ENCODE measurements at places on chromosomes 6 and 20.

DNA sequence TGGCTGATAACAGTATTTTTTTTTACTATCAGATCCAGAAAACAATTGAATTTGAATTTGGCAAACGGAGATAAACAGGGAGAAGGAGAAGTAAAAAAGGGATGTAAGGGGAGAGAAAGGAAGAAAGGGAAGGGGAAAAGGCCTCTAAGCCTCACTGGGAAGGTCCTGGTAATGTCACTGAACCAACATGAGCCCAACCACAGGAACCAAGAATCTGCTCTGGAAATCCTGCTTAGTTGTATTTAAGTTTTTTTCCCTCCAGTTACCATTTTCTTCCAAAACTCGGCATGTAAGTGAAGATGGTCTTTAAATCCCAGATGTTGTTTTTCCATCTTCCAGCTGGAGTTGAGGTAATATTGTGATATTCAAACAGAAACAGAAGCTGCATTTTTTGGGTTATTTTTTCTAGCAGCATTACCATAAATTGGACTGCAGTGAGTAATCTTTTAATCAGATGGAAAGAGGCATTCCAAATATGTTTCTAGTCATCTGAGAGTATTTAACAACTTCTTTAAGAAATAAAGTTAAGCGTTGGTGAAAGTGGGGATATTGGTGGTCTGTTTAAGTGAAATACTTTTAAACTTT, 91.1 kb downstream of the TXNDC5 start:
- no peak for DNase-seq

- no peak for DNase-seq
Observed at GRCh38 chr6:154301839-154302752, 54.5 kb downstream of the IPCEF1 start.

- DNase-seq, result no peak
Observed at GRCh38 chr6:41940759-41941279, 789 bp downstream of the CCND3 start.

- DNase-seq, result no peak
Observed at GRCh38 chr6:78896227-78896626, 28.9 kb downstream of the IRAK1BP1 start.

GRCh38 chr6:108027056-108027455, 47.5 kb downstream of the OSTM1 start:
- DNase-seq, result no peak

- DNase-seq, result no peak
Observed at GRCh38 chr6:2144210-2144609, 101.2 kb downstream of the GMDS start.

DNA sequence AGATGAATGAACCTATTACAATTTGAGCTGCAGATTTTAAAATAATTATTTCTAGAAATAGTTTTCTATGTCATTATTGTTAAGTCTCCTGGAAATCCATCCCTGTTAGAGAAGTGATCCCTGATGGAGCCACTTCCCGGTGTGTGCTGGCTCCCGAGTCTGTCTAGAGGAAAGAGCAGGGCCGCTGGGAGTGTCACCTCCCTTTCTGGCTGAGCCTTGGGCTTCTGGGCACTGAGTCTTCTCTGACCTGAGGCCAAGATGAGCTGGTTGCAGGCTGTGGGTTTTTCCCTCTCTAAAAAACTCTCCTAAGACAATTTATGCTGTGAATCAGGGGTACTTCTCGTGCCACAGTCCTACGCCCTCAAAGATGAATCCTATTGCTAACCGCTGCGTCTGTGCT, 28.8 kb upstream of the TCFL5 start:
- no peak for DNase-seq

DNA sequence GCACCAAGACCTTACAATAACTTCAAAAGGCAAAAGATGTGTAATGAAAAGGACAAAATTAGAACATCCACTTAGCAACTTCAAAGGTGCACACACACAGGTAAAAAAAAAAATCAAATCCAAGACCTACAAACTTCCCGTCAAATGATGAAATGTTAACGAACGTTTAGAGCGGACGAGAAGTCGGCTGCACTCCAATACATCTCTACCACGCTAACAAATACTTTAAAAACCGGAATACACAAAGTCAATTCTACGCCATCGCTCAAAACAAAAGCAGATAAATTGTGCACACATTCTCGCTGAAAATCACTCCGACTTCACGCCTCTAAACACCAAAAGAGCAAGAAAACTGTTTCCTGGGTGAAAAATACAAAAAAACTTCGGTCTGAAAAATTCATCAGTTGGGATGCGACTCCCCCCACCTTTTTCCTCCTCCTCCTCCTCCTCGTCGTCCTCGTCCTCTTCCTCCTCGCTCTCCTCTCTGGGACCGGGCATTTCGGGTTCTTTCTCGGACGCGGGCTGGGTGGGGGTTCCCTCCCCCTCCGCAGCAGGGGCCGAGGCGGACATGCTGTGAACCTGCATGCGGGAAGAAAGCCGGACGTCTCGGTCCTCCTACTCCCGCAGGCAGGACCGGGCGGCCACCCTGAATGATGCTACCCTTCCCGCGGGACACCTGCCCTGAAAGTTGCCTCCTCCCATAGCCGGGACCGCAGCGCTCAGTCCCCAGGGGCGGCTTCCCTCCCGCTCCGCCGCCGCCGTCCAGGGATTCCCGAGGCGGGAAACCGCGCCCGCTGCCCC, 712 bp downstream of the DEK start:
- no peak for DNase-seq

GRCh38 chr20:32358883-32359632, 927 bp downstream of the ASXL1 start:
- DNase-seq, result no peak

DNA sequence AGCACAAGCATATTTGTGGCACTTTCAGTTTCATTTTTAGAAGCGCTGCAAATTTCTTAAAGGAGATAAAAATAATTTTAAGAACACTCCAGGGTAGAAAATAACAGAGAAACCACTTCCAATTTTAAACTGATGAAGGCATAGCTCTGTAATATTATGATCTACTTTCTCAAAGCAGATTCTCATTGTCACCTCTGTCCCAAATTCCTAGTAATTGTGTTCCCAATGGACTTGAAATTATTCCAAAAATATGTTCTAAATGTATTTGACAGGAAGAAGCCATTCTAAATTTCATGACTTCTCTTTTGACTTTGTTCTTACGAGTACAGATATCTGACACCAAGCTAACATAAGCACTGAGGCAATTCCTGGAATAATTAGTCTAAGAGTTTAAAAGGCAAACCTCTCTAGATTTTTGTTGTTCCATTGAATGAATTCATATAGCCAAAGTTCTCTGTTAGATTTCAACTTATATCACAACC, 140.2 kb upstream of the CARMIL1 start:
- DNase-seq, result no peak

DNA sequence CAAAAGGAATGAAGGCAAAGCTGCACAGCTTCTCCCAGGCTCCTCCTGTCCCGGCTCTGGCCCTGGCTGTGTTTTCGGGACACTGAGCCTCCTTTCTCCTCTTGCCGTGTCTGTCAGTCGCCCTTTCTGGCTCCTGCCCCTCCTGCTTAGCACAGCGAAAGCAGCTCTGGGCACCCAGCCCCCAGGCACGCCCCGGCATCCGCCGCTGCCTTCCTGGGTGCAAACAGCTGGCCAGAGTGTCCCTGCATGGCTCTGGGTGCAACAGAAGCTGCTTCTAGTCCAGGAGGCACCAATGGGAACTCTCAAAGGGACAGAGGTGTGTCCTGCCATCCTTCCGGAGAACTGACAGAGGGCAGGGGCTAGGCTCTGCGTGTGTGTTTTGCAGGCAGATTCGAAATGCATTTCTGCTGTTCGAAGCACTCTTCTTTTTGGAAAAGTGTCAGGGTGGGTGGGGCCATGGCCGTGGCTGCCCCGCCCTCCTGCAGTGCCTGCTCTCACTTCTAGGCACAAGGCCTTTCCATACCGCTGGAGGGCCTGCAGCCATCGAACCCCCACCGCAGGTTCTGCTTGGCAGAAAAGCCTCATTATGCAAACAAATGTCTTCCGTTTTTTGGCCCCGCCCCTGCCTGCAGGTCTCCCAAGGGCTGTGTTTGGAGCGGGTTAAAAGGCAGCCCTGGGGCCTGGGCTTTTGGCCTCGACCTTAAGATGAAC, 15.5 kb downstream of the COL9A3 start:
- no peak for DNase-seq

DNA sequence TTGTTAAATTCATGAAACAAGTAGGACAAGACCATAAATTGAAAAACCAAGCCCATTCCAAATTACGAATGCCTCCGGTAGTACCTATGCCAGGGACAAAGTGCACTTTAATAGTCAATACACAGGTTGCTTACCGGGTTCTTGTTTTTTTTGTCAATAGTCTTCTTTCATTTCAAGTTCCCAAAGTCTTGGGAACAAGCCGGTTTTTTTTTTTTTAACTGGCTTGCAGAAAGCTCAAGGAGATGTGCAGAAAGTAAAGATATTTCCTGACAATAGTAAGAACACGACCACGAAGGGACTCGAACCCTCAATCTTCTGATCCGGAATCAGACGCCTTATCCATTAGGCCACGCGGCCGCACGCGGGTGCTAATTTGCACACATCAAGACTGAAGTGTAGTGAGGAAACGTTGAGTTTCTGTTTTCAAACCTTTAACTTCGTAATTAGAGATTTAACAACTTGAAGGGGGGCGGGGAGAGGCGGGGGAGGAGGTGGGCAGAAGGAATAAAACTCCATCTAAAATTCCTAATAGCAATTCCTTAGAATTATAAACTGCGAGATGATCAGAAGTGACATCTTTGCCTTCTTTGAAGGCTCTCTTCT, 181.0 kb downstream of the TRIM27 start:
- no peak for DNase-seq

DNA sequence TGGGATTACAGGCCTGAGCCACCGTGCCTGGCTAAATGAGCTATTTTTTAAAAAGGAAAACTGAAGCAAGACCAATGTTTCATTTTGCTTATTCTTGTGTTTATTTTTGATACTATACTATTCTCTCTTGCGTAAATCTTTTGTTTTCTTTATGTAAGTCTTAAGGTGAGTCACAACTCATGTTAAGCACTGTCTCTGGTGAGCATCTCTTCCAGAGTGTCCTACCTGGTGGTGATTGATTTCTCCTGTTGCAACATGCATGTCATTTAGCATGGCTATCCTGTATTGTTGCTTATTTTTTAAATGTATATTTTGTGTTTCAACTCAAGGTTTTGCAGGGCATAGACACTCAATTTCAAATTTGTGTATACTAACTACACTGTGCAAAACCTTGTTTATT, 336.0 kb downstream of the RFPL4B start:
- no peak for DNase-seq

DNA sequence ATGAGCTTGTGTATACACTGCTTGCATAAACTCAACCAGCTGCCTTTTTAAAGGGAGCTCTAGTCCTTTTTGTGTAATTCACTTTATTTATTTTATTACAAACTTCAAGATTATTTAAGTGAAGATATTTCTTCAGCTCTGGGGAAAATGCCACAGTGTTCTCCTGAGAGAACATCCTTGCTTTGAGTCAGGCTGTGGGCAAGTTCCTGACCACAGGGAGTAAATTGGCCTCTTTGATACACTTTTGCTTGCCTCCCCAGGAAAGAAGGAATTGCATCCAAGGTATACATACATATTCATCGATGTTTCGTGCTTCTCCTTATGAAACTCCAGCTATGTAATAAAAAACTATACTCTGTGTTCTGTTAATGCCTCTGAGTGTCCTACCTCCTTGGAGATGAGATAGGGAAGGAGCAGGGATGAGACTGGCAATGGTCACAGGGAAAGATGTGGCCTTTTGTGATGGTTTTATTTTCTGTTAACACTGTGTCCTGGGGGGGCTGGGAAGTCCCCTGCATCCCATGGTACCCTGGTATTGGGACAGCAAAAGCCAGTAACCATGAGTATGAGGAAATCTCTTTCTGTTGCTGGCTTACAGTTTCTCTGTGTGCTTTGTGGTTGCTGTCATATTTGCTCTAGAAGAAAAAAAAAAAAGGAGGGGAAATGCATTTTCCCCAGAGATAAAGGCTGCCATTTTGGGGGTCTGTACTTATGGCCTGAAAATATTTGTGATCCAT, 15.3 kb downstream of the TNFAIP3 start:
- no peak for DNase-seq

DNA sequence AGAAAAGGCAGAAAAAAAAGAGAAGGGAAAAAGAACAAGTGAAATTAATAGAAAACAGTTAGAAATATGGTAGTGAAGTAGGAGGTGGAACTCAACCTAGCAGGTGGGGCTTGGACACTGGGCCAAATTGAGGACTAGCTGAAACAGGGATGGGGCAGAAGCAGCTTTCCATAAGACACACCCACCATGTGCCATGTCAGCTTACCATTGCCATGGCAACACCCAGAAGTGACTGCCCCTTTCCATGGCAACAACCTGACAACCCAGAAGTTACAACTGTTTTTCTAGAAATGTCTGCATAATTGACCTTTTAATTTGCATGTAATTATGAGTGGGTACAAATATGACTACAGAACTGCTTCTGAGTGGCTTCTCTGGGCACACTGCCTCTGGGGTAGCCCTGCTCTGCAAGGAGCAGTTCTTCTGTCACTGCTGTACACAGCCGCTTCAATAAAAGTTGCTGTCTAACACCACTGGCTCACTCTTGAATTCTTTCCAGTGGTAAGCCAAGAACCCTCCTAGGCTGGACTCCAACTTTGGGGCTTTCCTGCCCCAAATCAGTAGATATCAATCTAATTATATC, 35.9 kb upstream of the SLC24A3 start:
- no peak for DNase-seq

DNA sequence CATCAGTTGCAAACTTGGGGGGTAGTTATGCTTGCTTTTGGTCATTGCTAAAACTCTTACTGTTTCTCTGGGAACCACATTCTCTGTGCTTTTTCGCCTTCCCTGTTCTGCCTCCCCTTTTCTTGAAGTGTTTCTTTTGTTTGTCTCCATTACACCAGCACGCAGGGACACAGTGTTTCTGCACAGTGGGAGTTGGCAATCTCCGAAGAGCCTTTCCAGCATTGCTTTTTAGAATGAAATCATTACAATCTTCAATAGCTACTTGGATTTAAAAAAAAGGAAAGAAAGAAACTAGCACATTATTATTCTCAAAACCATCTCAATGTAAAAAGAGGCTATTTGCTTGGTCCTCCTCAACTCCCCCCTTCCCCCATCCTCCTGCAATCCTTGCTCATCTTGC, 536.7 kb upstream of the MMS22L start:
- DNase-seq, result no peak

- DNase-seq, result no peak
Observed at GRCh38 chr20:38317422-38317821, 13.5 kb downstream of the BPI start.

DNA sequence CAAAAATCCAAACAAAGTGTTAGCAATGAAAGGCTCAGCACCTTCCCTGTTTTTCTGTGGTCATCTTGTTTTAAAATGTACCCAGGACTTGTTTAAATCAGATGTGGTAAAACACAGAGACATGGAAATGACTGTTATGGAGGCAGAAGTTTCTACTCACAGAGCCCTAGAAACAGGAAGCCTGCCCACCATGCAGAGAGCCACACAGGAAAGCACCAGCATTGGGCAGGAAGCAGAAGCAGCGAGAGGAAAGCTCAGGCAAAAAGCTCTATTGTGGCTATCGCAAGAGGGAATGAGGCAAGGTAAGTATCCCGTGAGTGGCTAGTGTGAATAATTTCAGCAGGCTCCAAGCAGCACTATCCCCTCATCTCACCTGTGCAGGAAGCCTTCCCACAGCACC, 42.8 kb downstream of the GPR6 start:
- no peak for DNase-seq
